ENCODE measurements at places on chromosomes 6 and 20.

DNA sequence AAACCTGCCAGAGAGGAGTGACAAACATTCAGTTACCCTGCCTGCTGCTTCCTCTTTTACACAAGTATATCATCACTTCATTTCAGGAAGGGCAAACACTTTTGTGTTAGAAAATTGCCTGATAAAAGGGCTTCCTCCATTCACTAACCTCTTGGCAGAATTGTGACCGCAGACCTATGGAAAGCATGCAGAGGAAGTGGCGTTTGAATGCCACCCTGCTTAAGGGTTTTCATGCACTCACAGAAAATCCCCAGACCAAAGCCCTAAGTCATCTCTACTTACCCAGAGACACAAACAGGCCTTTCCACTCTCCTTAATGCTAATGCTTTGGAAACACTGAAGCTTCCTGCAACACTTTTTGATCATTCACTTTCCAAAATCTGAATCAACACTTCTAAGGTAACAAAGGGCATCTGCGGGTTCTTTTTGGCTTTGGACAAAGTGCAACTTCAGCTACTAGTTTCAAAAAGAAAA lies 22.1 kb upstream of the RALGAPA2 start:
- no peak for DNase-seq

GRCh38 chr20:38170826-38171674 lies 6.0 kb upstream of the TGM2 start:
- no peak for DNase-seq

DNA sequence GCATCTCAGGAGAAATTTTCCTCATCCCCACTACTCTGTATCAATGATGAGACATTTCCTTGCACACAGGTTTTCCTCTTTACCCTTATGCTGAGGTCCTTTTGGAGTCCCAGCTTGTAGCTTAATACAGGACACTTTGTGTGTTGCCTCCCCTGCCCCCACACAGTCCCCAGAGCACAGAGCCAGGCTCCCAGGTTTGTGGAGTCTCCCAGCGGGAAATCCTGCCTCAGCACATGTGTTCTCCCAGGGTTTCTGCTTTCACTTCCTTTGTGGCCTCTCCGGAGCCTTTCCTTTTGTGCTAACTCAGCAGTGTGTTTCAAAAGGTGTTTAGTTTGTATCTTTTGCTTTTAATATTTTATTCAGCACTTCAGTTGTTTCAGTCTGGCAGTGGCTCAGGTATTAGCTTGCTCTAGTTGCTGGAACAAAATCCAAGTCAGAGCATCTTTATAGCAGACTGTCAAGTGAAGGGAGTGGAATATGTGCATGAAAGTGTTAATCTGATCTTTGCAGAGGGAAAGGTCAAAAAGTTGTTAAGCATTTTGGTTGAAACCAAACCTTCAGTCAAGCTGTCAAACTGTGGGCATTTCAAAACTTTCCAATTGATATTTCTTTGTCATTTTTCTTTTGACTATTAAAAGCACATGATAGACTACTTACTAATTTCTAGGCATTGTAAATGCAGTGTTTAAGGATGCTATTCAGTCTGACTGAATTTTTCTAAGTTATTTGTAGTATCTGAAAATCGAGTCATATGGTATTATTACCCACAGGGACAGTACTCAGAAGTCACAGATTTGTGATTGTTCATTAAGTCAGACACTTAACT lies 8.6 kb downstream of the SNX9 start:
- no peak for DNase-seq

- DNase-seq: no peak
These were observed 186.6 kb downstream of the CENPW start for GRCh38 chr6:126526547-126526946.

DNA sequence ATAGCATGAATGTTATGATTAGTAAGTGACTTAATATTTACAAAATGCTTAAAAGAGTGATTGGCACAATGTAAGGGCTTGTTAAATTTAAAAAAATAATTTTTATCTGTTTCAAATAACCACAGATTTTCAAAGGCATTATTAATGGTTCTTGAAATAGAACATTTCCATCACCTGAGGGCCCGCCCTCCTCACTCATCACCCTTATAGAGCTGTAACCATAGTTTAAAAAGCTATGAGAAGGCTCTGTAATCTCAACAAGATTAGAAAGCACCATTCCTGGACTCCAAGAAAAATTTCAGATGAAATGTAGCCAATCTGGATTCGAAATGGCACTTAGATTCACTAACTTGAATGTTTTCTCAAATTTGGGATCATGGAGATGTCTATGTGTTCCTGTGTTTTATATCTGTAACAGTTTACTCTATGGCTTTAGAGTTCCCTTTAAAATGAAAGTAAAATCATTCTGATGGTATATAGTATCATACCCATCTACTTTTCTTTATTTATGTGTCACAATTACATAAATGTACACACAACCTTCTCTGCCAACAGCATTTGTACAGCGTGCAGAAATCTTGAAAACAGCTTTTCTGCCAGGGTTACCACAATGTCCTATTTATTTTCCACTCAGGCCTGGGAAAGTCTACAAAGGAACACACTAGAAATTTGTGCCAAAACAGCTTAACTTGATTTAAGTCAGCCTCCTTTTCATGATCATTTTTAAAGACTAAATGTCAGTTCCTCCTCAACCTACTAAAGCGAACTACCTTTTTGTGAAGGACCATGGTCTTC lies 207.7 kb downstream of the TBX18 start:
- no peak for DNase-seq

- no peak for DNase-seq
These were observed 4.4 kb upstream of the RPS21 start for GRCh38 chr20:62382306-62383198.

GRCh38 chr6:165692106-165692653 lies 29.1 kb upstream of the PDE10A start:
- no peak for DNase-seq

DNA sequence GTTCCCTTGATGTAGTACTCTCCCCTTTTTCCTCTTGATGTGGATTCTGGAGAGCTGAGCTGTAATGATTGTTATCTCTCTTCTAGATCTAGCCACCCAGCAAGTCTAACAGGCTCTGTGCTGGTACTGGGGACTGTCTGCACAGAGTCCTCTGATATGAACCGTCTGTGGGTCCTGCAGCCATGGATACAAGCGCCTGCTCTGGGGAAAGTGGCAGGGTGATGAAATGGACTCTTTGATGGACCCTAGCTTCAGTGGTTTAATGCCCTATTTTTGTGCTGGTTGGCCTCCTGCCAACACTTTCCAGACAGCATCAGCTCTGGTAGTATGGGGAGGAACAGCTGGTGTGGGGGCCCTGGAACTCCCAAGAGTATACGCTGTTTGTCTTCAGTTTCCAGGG lies 216.3 kb downstream of the ADGRG6 start:
- DNase-seq: no peak

DNA sequence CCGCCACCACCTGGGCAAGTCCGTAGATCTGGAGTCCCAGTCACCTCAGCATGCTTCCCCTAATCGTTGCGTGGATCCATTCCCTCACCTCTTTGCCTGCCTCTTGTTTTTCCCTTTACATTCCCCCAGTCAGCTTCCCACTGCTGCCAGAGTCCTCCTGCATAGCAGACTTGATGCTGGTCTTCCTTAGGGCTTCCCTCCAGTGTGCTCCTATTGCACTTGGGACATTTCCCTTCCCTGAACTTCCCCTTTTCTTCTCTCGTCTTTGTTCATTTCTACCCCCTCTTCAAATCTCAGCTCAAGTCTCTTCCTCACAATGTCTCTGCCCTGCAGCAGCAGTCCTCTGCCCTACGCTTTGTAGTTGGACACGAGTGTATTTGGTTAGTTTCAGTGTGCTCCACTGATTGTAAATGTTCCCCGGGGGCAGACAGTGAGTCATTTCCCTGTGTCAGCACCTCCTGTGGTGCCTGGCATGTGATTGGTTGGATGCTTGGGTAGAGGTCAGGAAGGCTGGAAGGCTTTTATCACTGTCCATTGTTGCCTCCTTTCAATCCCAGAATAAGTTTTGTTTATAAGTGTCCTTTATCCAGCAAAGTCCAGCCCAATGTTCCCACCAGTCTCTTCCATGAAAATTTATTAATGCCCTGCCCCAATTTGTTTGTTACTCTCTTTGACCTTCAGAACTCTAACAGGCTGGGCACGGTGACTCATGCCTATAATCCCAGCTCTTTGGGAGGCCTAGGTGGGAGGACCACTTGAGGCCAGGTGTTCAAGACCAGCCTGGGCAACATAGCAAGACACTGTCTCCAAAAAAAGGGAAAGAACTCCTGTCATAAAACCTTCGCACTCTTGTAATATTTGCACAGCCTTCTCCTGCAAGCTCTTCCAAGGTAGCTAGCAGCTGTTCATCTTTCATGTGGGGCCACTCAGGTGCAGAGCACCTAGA lies 38.3 kb downstream of the FAM120B start:
- DNase-seq: no peak

- DNase-seq: no peak
These were observed 14.7 kb upstream of the LAMA4 start for GRCh38 chr6:112269114-112269513.

- DNase-seq: no peak
These were observed 76.7 kb downstream of the PREX1 start for GRCh38 chr20:48750941-48751635.

DNA sequence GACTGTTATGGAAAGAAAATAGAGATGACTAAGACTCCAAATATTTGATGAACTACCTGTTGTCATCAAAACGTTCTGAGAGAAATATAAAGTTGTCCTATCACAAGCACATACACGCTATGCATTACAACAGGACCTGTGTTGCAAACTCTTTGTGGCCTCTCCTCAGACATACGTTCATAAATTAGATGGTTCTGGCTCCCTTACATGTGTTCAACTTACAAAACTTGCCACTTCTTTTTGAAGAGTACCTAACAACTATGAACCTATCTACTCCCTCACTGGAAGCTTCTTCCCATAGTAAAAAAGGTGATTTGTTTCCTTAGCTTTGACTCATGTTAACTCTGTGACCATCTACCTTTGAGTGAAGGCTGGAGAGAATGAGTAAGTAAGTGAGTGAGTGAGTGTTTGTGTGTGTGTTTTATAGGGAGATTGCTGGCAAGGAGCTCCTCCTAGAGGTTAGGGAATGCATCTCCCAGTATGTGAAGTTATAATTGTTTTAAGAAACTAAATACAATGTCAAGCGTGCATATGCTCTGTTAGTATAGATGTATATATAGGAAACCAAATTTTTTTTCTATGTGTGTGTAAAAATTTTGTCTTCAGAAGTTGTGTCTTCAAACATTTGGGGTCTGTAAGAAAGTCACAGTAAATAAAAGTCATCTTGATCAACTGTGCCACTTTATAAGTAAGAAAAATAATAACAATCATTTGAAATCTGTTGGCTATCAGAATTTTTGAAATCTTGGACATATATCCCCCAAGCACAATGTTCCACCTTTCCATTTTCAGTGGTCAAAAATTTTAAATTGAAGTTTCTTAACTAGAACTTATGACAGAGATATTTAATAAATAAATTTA lies 1211.1 kb upstream of the GJE1 start:
- DNase-seq: peak; percentile 78

DNA sequence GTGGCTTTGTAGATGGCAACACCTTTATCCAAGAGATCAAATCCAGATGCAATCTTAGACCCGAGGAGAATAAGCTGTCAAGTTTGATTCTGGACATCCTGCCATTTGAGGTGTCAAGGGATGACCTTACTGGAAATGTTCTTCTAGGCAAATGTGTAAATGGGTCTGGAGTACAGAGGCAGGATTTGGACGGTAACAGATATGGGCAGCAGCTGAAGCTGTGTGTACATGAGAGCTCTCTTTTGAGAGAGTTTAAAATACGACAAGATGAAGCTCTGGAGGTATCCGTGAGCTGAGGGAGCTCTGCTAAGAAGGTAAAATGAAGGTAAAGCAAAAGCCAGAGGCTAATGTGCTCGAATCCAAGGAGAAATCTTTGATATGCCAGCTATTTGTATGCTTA lies 56.6 kb downstream of the RALGAPA2 start:
- DNase-seq: no peak

DNA sequence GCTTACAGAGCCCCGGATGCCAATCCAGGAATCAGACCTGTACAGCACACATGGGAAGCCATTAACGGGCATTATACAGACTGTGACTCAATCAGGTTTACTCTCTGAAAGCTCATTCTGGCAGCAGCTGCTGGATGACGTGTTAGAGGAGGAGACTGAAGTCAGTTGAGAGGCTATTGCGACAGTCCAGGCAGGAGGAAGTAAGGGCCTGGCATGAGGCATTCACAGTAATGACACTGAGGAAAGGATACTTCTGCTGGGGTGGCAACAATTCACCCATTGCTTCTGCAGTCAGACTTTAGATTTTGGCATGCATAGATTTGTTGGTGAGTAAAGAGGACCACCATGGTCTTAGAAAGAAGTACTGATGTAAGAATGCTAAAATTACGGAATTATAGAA lies 151.0 kb upstream of the HEY2 start:
- peak; percentile 67 for DNase-seq

DNA sequence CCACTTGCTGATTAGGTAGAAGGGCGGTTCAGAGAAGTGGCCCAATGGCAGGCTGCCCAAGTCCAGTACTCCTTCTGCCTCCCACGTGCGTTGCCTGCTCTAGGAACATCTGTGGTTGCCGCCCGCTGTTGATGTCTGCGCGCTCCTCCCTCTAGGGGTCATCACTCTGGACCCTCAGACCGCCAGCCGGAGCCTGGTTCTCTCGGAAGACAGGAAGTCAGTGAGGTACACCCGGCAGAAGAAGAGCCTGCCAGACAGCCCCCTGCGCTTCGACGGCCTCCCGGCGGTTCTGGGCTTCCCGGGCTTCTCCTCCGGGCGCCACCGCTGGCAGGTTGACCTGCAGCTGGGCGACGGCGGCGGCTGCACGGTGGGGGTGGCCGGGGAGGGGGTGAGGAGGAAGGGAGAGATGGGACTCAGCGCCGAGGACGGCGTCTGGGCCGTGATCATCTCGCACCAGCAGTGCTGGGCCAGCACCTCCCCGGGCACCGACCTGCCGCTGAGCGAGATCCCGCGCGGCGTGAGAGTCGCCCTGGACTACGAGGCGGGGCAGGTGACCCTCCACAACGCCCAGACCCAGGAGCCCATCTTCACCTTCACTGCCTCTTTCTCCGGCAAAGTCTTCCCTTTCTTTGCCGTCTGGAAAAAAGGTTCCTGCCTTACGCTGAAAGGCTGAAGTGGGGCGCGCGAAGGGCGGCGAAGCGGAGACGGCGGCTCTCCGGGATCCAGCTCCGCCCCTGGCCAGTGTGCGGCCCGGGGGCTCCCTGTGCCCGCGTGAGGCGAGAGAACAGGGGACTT lies 8.5 kb downstream of the TRIM15 start:
- DNase-seq: no peak

DNA sequence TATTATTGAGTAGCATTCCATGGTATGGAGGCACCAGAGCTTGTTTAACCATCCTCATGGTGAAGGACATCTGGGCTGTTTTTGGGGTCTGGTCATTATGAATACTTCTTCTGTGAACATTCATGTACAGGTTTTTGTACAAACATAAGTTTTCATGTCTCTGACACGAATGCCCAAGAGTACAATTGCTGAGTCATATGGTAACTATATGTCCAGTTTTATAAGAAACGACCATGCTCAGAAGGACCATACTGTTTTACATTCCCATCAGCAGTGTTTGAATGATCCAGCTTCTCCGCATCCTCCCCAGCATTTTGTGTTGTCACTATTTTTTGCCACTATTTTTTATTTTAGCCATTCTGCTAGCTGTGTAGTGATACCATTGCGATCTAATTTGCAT lies 188.6 kb downstream of the KHDC1L start:
- DNase-seq: no peak

GRCh38 chr6:35021004-35021403 lies 120.1 kb downstream of the TCP11 start:
- no peak for DNase-seq

- DNase-seq: no peak
These were observed 160.4 kb downstream of the PACRG start for GRCh38 chr6:162887981-162888689.

Data from skeletal muscle cell (primary cell).